Stimulated activated CD8-positive, alpha-beta memory T cell treated with anti-CD3 and anti-CD28 coated beads, Interleukin-15, amount 100 ng/mL, for 24 hours (primary cell): ENCODE measurements at places on chromosomes 11 and 22.

GRCh38 chr22:26780521-26780920 lies 123.1 kb downstream of the MIAT start:
- DNase-seq = no peak

DNA sequence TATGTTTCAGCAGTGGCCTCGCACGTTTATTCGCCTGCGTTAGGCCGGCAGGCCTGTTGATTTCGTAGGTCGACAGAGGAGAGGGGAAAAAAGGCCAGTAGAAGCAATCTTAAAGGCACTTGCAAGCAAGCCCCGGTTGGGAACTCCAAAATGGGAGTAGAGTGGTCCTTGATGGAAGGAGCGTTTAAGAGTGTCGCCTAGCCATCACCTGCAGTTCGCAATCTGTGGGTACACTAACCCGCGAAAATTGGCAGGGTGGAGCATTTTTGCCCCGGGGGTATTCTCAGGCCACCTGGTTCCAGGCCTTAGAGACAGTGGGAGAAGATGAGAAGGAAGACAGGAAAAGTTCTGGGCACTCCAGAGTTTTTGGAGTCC lies 1.1 kb downstream of the EWSR1 start:
- DNase-seq = no peak

- no peak for DNase-seq
Measured at GRCh38 chr11:84261707-84262106, 975.5 kb upstream of the CCDC90B start.

- DNase-seq = no peak
Measured at GRCh38 chr22:42693763-42694683, 26.6 kb downstream of the A4GALT start.

DNA sequence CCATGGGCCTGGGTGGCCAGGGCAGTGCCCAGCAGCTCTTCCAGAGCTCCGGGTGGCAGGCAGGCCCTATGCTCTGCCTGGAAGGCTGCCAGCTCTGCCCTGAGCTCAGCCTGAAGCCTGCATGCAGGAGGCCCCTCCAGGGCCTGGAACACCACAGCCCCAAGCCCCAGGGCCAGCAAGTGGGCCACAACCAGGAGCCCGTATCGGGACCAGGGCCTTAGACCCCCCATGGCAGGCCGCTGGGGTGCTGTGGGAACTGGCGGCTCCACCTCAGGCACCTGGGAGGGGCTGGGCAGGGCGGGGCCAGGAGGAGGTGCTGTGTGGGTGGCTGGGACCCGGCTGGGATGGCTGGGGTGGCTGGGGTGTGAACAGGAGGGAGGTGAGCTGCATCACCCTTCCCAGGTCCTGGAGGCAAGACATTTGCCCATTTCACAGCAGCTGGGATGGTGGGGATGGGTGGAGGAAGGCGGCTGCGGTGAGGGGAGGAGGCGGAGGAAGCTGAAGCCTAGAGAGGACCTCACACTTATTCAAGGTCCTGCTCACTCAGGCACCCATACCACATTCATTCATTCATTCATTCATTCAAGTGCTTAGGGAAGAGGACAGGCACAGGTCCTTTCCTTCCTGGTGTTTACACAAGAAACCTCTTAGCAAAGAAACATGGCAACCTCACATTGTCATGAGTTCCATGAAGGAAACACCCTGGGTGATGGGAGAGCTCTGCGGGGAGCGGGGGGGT lies at the start of gene KCNK7:
Gene KCNK7, minus strand, starts transcription at position 258 of the 739 bp plus-strand sequence. Its CDS starts 28 bp downstream, at position 230.
- DNase-seq = no peak

GRCh38 chr11:111807076-111807475 lies 40.9 kb upstream of the PPP2R1B start:
- DNase-seq = no peak

- DNase-seq = no peak
Measured at GRCh38 chr11:55349032-55349431, 6.0 kb downstream of the OR4A16 start.

DNA sequence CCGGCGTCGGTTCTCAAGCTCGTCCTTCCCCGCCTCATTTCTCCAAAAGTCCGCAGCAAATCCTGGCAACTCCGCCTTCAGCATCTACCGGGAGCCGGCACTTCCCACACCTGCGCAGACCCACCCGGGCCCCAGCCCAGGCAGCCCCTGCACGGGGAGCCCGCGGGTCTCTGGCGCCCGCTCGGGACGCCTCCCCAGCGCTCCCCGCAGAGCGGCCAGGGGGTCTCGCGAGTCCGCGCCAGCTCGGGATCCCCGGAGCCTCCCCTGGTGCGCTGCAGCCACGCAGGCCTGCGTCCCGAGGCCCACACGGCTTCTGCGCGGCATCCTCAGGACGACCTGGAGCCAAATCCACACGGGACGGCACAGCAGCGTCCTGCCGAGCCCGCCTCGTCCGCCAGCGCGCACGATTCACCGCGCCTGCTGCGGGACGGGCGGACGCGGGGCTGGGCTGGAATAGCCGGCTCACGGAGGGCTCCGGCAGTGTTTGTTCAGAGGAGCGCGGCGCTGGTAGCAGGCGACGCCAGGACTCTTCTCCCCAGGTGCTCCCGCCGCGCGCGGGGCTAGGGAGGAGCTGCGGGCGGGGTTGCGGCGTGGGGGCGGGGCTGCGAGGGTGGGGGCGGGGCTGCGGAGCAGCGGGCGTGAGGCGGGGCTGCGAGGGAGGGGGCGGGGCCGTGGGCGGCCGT lies 816 bp upstream of the PHRF1 start:
- no peak for DNase-seq

- DNase-seq = no peak
Measured at GRCh38 chr11:36343436-36343835, 47.3 kb downstream of the PRR5L start.

DNA sequence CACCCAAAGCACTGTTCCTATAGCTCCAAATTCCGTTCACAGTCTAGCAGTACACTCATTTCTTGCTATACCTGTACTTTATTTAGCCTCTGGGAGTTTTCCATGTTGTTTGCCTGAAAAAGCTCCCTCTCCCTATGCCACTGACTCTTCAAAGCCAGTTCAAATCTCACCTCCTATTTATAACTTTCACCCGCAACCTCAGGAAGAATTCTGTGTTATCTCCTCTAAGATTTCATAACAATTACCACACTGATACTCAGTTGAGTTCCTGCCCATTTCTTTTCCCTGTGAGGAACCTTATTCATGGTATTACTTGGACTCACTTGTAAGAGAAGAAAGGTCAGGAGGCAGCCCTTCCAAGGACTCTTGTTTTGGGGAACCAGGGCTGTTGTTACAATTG lies 25.2 kb downstream of the GDPD4 start:
- no peak for DNase-seq

DNA sequence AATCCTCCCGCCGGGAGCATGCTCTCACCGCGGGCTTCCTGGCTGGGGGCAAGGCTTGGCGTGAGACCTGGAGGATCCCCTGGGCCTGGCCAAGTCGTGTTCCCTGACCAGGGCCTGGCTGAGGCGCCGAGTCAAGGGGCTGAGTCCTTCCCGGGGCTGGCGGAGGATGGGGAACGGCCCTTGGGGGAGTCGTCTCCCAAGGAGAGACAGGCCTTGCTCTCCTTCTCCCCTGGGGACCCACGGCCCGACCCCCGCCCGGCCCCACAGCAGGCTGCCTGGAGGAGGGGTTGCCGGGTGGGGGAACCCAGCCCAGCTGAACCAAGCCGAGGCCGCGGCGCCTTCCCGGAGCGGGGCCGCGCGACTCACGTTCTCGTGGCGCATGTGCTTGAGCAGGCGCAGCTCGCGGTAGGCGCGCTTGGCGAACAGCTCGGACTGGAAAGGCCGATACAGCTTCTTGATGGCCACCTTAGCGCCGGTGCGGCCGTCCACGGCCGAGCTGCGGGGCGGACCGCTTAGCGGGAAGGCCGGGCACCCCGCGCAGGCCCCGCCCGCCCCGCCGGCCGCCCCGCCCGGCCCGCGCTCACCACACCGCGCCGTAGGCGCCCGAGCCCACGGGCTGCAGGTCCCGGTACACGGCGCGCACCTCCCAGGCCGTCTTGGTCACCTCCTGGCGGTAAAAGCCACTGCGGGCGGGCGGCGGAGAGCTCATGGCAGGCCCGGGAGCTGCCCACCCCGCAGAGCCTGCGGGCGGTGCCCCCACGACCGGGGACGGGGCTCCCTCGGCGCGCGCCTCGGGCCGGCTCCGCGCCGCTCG lies 475 bp downstream of the MAPK12 start:
- DNase-seq = no peak

GRCh38 chr11:492427-493226 lies 14.4 kb downstream of the RNH1 start:
- DNase-seq = no peak

DNA sequence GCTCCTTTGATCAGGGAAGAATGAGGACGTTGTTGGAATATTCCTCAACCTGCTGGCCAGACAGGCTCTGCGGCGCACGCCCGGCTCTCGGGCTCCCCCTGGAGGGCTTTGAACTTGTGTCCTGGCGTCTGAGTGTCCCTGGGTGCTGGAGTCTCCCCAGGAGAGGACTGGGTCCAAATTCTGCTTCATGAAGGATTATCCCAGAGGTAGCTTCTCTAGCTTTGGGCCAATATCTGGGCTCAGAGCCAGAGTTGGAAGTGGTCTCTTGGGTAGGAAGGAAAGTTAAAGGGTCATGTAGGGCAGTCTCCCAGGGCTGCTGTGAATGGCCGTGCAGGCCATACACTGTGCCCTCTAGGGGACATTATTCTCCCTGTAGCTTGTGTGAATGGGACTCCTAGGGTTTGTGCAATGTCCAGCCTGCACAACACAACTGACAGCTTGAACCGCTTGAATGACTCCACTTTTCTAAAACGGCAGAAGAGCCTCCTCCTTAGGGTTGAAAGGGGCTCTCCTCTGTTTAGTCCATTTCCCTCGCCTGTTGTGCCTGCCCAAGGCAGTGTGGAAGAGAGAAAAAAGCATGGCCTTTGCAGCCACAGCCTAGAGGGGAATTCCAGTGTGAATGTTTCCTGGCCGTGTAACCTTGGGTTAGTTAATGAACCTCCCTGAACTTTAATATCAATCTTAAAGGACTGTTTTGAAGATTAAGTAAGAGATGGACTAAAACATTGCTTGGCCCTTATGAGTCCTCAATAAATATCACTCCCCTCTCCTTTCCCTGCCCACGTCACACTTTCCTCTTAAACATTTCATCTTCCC lies 111.2 kb upstream of the THY1 start:
- peak; percentile 40 for DNase-seq

GRCh38 chr11:111939836-111940604 lies 2.9 kb downstream of the DIXDC1 start:
- no peak for DNase-seq

DNA sequence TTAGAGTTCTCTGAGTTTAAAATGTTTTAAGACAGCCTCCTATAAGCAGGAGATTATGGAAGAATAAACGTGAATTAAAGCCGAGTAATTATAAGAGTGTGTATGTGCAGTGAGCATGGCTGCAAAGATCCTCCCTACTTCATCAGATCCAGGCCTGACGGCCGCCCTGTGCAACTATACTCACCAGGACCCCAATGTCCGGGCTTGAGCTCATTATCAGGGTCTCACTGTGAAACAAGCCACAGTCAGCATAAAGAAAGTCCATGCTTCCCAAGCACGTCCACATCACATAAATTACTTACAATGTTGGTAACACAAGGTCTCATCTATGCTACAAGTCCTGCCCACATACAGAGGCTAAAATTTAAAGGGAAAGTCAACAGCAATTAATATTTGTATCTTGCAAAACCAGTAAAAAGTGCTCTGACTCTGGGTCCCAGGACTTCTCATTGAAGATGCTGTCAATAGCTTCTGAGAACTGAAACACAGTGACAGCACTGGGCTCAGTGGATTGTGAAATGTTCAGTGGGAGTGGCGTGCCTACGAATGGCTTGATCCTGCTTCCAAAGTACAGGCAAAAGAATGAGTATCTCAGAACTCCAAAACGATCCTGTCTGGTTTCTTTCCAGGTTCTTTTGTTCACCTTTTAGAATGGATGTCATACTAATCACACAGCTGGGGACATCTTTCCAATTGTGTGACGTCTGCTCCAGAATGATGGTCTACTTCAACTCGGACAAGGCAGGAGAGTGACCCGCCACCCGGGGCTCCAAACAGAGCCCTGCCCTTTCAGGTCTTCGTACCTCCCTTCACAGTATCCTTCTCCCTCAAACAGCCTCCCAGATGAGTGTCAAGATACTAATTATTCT lies 72.1 kb upstream of the ARFGAP3 start:
- DNase-seq = no peak

DNA sequence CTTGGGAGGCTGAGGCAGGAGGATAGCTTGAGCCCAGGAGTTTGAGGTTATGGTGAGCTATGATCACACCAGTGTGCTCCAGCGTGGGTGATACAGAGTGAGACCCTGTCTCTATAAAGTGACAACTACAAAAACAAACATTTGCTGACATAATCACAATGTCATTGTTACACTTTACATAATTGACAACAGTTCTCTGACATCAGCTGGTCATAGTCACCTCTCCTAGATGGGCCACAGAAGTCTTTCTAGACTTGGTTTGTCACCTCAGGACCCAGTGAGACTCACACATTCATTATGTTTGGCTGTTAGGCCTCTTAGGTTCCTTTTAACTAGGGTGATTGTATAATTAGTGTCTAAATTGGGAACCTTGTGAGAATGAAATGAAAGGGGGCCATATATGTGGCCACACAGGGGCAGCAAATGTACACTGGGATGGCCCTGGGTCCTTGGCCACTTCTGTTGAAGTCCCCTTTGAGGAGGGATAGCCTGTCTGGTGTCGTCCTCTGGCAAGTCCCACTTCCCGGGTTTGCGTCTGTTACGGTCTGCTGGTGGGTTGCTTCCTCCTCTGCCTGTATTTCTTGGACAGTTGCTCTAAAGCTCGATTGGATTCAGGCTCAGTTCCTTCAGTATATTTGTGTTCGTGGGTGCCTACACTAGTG lies 5.8 kb upstream of the PPIL2 start:
- no peak for DNase-seq

GRCh38 chr11:93432247-93432646 lies 101.7 kb downstream of the DEUP1 start:
- no peak for DNase-seq

DNA sequence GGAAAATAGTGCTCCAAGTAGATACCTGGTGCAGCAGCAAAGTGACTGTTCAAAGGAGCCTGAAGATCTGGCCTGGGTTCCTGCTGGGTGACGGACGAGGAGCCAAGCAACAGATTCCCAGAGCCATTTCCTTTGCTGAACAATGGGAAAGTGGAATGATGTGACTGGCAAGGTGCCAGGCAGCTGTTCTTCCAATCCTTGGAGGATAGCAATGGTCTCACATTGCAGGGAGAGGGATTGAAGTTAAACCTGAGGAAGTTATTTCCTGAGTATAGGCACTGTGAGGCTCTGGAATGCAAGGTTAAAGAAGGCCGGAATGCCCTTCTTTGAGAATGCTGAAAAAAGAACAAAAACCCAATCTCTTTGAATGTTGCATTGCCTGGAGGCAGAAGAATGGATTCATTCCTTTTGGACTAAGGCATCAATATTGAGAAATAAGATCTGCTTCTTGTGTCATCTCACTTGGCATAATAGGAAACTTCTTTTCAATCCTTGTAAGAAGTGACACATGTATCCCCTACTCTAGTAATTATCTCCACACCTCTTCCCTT lies 223.8 kb downstream of the BLID start:
- no peak for DNase-seq

DNA sequence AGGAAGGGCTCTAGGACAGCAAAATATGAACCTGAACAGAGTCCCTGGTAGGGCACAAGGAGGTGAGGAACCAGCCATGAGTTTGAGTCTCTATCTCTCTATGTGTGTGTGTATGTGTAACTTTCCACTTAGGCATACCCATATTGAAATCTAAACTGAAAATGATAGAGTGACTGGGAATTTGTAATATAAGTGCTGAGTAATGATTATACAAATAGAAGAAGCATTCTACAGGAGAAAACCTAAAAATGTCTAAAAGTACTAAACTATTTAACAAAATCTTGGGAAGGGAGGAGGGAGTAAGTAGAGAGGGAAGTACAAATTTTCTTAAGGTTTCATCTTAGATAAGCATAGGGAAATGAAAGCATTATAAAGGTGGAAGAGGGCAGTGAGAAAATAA lies 97.1 kb upstream of the ZC3H12C start:
- no peak for DNase-seq
